ENCODE measurements at places on chromosomes 4 and X.
A peak's percentile ranks its signal among the peaks of the same experiment; 100 is the strongest.

DNA sequence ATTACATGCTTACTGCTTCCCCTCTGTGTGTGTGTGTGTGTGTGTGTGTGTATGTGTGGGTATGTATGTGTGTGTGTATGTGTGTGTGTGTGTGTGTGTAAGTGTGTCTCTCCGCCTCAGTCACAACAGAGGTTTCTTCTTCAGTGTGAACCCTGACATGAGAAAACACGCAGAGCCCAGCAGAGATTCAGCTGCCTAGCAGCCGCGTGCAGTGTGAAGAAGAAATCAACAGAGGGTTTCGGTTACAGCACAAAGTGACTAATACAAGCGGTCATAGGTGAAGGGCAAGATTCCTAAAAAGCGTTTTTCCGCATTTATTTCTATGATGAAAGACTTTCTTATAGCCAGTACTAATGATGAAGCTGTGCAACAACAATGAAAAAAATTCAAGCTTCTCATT is 55.3 kb upstream of the ZFP42 start:
- DNase-seq: no peak

GRCh38 chr4:107006218-107006617 is 29.9 kb downstream of the DKK2 start:
- no peak for DNase-seq

DNA sequence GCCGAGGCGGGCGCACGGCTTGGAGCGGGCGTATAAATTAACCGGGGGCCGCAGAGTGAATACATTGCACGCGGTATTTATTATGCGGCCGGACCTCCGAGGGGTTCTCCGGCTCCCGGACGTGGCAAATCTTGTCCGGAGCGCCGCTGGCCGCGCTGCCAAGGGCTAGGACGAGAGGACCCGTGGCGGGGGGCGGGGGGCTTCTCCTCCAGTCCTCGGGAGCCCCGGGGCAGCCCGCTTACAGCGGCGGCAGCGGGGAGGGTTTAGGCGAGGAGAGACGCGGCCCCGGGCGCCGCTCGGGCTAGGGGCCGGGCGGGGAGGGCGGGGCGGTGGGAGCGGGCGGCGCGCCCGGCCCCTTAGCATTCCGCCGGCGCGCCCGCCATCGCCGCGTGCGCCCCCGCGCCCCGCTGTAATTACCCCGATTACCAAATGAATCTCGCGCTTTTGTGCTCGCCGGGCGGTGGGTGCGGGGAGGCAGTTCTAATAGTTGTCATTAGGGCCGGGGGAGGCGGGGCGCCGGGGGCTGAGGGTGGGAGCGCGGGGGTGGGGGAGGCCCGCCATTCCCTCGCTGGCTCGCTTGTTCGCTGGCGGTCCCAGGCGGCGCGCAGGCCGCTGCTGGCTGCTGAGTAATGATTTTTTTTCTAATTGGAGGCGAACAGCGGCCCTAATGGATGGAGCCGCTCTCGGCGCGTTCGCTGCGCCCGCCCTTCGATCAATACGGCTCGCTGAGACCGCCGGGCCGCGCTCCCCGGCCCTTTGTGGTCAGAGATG is 276.6 kb downstream of the BCOR start:
- DNase-seq: peak; percentile 9

- no peak for DNase-seq
These were observed 150.6 kb upstream of the TRPC5 start for GRCh38 chrX:112233164-112233563.

- DNase-seq: no peak
These were observed at the start of gene GLRB for GRCh38 chr4:157075811-157076577. Gene GLRB, plus strand, starts transcription at chr4:157076150. Its CDS starts 1,875 bp downstream, at chr4:157078025.

DNA sequence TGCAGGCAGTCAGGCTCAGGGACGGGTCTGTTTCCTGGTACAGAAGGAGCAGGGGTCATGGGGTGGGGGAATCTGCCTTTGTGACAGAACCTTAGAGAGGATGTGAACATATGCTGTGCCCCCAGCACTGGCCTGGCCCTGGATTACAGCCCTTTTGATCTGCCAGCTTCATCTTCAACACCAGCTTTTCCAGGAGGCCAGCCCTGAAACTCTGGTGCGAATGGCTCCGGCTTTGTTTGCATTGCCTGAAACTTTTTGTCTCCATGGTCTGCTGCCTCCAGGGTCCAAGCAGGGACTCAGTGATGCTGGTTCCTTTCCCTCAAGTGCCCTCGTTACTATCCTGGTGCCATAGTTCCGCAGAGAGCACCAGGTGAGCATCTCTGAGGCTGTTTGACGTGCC is 2.1 kb downstream of the CNGA2 start:
- DNase-seq: no peak

DNA sequence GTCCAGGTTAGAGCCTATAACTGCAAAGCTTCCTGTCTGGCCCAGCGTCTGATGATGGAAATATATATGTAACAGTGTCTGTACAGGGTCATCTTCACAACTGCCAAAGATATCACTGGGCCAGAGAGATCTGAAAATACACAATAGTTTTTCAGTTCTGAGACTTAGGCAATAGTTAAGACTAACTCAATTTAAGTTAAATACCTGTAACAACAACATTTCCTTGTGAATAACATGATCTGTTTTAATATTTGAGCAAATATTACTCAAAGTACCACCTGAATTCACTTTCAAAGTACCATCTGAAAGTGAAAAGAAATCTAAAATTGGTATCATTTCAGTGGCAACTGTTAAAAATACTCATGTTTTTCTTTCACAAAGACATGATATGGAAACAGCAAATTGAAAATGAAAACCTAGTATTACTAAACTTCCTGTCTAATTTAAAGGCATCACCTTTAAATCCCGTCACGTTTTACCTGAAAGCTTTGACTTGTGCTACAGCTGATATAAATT is 9.6 kb downstream of the ZAR1 start:
- DNase-seq: no peak

DNA sequence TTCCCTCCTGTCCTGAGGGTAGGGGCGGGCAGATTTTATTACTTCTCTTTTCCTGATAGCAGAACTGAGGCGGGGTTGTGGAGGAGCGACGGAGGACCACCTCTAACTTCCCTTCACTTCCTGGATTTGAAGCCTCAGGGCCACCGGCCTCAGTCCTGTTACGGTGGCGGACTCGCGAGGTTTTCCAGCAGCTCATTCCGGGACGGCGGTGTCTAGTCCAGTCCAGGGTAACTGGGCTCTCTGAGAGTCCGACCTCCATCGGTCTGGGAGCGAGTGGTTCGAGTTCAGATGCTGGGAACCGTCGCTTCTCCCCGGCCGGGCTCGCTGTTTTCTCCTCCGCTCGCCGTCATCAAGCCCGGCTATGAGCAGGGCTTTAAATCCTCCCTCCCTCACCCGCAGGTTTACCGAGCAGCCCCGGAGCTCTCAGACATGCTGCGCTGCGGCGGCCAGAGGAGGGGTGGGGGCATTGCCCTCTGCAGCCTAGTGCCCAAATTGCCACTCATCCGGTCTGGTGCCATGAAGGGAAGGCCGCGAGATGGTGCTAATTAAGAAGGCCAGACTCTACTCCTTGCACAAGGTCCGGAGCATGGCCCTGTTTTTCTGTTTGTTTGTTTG is 23.3 kb downstream of the HAND2 start:
- DNase-seq: no peak

DNA sequence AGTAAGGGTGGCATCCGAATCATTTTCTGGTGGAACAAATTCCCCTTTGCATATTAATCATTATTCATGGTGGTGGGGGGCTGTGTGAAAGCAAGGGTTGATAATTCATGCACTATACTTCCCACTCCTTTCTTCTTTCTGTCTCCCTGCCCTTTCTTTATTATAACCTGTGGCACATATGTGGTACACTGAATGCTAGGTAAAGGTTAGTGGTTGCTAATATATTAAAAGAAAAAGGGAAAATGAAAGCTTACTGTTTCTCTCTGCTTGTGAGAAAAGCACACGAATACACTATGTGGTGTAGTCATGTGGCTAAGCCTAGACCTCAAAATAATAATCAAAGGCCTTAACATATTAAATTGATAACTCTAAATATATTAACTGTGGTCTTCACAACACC is 178.4 kb upstream of the RPS6KA3 start:
- peak; percentile 16 for DNase-seq

DNA sequence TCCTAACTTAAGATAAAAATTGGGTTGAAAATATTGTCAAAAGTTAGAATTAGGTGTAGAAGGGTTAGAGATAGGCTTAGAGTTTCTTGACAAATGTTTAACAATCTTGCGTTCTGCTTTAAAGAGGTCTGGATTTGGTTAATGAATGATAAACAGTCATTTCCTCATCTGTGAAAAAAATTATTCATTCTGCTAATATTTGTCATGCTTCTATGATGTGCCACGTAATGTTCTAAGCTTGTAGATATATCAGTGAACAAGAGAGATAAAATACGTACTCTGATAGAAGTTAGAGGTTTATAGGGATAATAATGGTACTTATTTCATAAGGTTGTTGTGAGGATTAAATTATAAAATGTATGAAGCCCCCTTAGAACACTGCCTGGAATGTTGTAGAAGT is 443.0 kb upstream of the GALNT7 start:
- no peak for DNase-seq

DNA sequence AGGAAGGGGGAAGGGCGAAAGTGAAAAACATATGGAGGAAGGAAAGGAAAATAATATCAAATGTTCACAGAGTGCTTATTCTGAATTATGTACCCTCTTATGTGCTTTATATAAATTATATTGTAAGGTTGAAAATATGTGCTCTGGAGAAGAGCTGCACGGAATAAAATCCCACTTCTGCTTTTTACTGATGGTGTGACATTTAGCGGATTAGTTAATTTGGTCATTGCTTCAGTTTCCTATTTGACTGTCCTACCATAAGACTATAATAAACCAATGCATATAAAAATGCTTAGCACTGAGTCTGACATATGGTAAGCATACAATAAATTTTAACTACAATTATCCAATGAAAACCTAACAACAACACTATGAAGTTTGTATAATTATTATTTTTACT is 86.2 kb downstream of the NPFFR2 start:
- no peak for DNase-seq

DNA sequence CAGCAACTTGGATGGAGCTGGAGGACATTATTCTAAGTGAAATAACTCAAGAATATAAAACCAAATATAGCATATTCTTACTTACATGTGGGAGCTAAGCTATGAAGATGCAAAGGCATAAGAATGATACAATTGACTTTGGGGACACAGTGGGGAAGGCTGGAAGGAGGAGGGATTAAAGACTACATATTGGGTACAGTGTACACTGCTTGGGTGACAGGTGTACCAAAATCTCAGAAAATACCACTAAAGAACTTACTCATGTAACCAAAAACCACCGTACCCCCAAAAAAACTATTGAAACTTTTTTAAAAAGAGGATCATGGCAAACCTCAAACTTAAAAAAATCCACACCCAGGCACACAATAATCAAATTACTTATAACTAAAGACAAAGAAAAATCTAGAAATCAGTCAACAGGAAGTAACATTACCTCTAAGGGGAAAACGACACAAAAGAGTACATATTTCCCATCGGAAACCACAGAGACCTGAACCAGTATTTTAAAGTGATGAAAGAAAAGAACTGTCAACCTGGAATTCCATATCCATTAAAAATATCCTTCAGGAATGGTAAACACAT is 241.8 kb downstream of the PRDM5 start:
- DNase-seq: no peak

- no peak for DNase-seq
These were observed 2.9 kb downstream of the CHST7 start for GRCh38 chrX:46576458-46576857.

GRCh38 chr4:74174941-74175340 is 17.0 kb downstream of the MTHFD2L start:
- no peak for DNase-seq

DNA sequence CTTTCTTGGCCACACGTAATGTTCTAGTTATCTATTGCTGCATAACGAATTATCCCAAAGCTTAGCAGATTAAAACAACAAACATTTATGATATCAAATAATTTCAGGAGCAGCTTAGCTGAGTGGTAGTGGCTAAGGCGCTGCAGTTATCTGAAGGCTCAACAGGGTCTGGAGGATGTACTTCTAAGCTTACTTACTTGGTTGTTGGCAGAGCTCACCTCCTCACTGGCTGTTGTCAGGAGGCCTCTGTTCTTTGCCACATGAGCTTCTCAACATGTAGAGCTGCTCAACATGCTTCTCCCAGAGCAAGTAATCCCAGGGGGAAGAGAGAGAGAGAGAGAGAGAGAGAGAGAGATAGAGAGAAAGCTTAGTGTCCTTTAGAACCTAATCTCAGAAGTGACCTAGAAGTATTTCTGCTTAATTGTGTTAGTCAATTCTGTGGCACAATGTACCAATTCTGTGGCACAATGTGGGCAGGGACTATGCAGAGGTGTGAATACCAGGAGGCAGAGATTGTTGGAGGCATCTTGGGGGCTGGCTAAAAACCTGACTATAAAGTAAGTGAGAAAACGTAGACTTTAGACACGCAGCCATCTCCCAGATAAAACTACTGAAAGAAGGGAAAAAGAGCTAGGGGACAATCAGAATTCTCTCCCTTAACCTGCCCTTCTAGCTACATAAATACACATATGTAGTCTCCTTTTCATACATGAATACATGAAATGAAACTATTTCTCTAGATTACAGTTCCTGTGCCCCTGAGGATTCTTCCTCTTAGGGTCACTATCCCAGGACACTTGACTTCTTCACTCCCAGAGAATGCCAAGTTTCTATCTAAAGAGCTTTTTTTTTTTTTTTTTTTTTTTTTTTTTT is 40.2 kb downstream of the HOPX start:
- no peak for DNase-seq

GRCh38 chrX:130801901-130802300 is 101.1 kb downstream of the ENOX2 start:
- DNase-seq: no peak

DNA sequence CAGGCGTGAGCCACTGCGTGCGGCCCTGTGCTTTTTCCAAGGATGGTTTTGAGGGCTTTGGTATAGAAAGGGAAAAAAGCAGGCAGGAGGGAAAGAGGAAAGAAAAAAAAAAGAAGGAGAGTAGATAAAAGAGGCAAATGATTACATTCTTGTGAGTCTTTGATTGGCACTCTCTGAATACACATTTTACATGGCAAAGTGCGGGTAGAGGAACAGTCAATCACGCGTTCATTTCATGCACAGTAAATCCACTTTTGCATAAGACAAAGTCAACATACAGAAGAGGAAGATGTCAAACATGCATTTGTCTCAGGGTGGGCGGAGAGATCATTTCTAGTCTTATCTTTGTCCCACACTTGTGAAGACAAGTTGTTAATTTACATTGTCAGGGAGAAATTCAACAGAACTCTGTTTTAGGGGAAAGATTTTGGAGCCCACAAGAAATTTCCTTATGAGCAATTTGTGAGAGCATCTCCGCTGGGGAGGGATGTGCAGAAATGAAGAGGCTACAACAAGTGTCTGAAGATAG is 183.2 kb downstream of the DHRSX start:
- DNase-seq: no peak

DNA sequence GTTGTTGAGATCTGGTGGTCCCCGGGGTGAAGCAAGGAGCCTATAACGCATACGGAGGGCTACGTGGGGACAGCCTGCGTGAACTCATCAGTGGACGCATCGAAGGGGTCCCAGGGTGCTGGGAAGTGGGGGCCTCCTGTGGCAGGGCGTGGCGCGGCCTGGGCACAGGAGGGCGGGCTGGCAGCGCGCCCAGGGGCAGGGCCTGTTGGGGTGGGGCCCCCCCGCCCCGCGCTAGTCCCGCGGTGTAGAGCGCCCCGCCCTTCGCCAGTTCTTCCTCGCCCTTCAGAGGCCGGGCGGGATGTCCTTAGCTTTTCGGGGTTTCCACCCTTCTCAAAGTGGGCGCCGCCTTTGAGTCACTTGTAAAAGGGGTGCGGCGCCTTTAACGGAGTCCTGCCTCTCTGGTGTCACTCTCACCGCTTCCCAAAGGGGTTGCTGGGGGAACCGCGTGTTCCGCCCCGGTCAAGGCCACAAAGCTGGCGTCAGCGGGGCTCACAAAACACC is 632 bp downstream of the PLP2 start:
- DNase-seq: peak; percentile 82
